ENCODE measurements at places on chromosomes 3 and 15.

- no peak for DNase-seq
Observed at GRCh38 chr3:107429320-107430181, 52.3 kb downstream of the CCDC54 start.

- DNase-seq, result no peak
Observed at GRCh38 chr15:85646538-85647091, 148.1 kb downstream of the KLHL25 start.

DNA sequence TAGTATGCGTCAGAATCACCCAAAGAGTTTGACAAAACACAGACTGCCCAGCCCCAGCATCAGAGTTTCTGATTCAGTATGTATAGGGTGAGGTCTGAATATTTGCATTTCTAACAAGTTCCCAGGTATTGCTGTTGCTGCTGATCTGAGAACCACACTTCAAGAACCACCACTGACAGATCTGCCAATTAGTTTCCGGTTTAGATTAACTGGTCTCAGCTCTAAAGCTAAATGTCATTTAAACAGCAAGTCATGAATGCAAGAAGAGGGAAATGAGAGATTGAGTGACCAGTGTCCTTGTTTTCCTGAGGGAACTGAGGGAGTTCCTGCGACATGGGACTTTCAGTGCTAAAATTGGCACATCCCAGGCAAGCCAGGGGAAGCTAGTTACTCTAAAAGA, 305.0 kb downstream of the ZNF385D start:
- no peak for DNase-seq

GRCh38 chr15:74264081-74264501, 28.0 kb downstream of the CCDC33 start:
- DNase-seq, result no peak

DNA sequence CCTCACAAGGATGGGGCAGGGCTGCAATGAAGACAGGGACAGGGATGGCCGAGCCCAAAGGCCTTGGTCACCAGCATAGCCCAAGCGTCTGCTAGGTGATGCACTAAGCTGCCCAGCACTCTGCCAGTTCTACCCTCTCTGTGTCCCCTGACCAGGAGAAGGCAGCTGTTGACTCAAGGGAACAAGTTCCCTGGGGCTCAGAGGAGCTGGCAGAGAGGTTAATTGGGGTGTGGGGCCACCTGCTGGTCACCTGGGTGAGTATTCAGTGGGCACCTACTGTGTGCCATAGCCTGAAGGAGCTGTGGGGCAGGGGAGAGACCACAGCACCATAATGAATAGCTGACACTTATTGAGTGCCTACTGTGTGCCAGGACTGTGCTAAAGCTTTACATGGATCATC, 22.0 kb upstream of the DOCK3 start:
- no peak for DNase-seq

GRCh38 chr3:134775831-134776230, 19.2 kb upstream of the EPHB1 start:
- DNase-seq, result no peak

DNA sequence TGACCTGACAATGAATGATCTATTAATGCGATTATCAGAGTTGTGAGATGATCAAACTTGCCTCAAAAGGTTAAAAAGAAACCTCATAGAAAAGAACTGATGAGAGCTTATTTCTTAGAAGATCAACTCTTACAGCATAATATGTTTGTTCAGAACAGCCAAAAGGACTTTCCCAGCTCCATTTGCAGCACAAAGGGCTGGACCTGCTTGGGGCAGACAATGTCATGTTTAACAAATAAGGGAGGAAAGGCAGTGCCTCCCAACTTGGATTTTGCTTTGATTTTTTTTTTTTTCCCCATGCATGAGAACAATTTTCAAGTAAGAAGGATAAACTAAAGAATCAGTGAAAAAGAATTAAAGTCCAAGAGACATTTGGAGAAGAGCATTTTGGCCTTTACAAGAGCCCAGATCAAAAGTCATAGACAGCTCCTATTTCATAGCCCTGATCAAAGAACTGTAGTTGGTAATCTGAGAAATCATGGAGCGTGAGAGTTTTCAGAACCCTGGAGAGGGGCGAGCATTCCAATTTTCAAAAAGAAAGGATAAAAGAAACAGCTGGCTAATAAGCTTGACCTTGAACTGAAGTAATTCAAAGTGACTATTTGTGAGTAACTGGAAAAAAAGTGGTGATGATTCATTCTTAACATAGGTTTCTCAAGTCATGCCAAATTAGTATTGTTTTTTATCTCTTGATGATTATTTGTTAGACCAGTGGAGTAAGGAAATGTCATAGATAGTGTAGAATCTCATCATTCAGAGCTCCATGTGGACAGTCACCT, 136.0 kb upstream of the CFAP20DC start:
- no peak for DNase-seq

- DNase-seq, result no peak
Observed at GRCh38 chr3:127370906-127371305, 83.1 kb upstream of the PRR20G start.

DNA sequence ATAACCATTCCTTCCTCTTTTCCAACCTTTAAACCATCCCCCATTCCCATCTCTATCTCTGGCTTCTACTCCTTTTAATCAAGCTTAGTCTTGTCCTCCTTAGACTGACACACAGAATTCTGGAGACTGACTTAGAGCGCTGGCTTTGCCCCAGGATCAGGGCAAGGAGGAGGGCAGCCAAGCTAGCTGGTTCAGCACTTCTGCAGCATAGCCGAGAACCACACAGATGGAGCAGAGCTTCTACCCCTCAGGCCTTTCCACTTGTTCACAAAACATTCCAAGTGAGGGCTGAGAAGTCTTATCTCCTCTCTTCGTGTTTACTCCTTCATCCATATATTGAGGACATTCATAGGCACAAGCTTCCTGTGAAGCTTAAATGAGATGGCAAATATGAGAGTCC, 246.5 kb upstream of the PEX5L start:
- DNase-seq, result no peak

DNA sequence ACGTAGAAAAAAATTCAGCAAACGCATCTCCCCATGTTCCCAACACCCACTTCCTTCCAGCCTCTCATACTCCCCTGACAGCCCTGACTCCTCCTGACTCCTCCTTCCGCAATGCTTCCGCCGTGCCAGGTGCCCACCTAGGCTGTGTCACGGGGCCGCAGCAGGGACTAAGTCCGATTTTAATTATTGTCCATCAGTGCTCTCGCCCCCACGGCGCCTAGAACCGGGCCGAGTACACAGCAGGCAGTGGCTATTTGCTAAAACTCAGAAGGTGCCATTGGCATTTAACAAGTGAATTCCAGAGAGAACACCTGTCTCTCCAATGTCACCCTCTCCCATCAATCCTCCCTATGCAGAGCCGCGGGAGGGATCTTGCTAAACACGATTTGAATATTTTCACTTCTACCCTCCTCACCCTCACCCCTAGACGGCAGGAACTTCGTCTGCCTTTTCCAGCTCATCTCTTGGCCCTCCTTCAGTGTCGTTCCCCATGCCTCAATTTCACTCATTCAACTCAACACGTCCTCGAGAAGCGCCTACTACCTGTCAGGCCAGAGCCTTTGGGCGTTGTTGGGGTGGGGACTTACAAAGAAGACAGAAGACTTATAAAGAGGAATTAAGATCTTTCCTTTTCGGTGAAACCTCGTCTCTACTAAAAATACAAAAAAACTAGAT, 11.5 kb upstream of the SHF start:
- no peak for DNase-seq

GRCh38 chr15:92885224-92886041, 14.7 kb upstream of the CHD2 start:
- no peak for DNase-seq
